ENCODE measurements at places on chromosomes 6 and 20.

- no peak for DNase-seq
Measured at GRCh38 chr6:38847497-38847896, 132.4 kb downstream of the DNAH8 start.

GRCh38 chr6:91415031-91415605 is 828.2 kb upstream of the MAP3K7 start:
- DNase-seq = no peak

DNA sequence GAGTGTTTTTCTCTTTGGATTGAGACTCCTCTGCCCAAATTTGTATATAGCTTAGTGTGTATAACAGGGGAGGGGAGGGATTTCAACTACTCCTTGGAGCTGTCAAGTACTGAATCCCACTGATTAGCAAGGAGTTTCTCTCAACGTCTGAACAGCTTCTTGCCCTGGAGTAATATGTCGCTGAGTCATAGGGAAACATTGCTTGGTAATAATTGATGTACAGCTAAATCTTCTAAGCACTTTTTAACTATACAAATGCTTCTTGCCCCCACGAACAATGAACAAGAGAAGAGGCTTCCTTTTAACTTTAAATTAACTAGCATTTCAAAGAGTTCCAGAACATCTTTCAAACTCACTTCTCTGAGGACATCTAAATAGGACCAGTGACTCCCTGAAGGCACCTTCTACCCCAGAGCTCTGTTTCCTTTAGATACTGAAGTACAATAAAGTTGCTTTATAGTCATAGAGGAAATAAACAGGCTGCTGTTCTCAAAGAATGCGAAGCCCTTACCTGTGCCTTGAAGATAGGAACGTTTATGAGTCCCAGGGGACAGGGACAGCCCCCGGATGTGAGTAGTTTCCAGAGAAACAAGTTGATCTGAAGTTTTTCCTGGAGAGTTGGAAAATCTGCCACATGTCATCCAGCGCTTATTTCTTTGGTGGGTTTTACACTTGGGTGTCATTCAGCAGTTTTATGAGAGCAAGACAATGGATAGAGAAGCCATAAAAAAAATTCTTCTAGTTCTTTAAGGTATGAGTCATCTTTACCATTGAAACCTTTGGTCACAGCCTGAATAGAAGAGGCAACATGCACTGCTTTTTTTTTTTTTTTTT is 462.5 kb upstream of the BTBD3 start:
- no peak for DNase-seq

- DNase-seq = no peak
Measured at GRCh38 chr6:191487-192312, 100.6 kb upstream of the DUSP22 start.

DNA sequence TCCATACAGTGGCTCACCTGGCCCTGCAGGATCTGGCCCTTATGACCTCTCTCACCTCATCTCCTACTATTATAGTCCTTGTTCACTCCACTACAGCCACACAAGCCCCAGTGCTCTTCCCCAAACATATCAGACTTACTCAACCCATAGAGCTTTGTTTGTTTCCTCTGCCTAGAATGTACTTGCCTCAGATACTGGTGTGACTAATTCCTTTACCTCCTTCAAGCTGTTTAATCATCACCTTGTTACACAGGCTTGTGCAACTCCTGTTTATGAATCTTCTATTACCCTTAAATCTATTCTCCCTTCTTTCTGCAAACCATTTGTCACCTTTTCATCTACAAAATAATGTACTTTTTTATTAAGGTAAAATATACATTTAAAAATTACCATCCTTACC is 3.2 kb downstream of the DEFB125 start:
- no peak for DNase-seq

DNA sequence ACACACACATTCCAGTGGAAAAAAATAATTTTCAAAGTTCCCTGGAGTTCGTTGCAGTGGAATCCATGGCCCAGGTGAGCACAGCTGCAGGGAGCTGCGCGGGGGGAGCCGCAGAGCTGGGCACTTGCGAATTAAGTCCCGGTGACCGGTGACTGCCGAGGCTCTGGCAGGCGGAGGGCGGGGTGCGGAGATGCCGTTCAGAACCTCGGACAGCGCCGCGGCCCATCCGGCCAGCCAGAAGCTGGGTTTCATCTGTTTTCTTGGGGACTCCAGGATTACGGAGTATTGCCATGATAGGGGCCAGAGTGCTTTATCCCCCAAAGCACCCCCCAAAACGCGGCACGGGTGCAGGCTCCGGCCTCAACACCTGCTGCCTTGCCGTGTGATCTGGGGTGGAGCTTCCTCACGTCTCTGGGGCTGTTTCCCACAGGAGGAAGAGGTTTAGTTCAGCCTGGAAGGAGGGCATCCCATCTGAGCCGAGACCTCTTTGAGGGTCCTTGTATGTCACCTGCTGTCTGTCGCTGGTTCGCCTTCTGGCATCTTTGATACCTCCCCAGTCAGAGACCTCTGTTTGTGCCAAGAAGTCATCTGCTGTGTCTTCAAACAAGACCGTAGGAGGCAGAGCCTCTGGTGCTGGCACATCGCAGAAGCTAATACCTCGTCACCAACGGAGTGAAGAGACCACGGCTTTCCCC is 99.4 kb downstream of the YTHDF1 start:
- no peak for DNase-seq

DNA sequence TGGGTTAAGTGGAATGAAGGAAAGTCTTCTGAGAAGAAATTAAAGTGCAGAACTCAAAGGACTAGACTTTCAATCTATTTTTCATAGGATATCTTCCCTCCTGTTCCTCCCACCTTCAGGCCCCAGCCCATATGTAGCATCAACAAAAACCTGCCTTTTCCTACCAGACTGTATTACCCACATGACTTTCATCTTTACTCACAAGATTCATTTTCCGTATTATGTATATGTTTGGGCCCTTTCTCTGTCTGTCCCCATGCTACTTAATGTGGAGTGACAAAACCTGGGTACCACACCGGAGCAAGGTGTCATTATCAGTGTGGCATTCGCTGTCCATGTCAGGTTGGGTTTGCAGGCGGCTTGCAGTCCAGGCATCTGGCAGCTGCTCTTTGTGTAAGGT is 18.8 kb upstream of the CNR1 start:
- no peak for DNase-seq

GRCh38 chr6:158642097-158642601 is 2.4 kb downstream of the DYNLT1 start:
- no peak for DNase-seq

- DNase-seq = no peak
Measured at GRCh38 chr6:40285535-40285934, 301.6 kb downstream of the LRFN2 start.

DNA sequence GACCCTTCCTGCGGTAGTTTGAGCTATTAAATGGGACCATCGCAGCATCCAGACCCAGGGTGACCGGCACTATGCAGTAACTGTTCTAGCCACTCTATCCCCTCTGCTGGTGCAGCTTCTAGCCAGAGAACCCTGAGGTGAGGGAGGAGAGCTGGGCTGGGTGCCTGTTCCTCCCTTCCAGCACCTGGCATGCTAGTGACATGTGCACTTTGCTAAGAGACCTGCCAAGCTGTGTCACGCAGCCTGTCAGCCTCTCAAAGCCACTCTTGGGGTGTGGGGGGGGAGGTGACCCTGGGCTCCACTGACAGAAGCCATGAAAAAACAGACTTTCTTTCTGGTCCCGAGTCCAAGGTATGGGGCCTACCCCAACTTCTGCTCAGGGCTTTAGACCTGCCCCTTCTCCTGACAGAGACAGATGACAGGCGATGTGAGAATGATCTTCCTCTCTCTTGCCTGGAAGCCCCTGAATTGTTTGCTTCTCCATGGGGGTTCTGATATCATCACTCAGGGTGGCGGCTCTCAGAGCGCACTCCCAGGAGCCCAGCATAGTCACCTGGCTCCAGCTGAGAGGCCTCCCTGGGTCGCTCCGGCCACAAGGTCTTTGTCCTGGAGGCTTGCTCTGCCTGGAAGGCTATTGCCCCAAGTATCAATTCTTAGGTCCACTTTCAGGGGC is 47.2 kb upstream of the MLN start:
- DNase-seq = no peak

DNA sequence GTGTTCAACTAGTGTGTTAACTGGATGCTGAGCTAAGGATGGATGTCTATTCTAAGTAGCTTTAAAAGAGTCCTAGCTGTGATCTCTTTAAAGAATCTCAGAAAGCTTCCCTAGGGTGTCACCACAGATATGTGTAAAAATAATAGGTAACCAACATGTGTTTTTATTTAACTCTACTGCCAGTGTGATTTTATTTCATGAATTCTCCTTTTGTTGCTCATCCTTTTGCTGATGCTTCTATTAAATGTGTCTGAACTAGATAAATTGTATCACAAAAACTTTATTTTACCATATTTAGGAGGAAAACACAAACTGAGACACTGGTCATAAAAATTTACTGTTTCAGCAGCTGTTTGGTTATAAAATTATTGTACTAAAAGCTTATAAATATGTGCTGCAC is 809.4 kb upstream of the CITED2 start:
- DNase-seq = no peak

- DNase-seq = no peak
Measured at GRCh38 chr6:105900125-105900937, 185.8 kb upstream of the PRDM1 start.

DNA sequence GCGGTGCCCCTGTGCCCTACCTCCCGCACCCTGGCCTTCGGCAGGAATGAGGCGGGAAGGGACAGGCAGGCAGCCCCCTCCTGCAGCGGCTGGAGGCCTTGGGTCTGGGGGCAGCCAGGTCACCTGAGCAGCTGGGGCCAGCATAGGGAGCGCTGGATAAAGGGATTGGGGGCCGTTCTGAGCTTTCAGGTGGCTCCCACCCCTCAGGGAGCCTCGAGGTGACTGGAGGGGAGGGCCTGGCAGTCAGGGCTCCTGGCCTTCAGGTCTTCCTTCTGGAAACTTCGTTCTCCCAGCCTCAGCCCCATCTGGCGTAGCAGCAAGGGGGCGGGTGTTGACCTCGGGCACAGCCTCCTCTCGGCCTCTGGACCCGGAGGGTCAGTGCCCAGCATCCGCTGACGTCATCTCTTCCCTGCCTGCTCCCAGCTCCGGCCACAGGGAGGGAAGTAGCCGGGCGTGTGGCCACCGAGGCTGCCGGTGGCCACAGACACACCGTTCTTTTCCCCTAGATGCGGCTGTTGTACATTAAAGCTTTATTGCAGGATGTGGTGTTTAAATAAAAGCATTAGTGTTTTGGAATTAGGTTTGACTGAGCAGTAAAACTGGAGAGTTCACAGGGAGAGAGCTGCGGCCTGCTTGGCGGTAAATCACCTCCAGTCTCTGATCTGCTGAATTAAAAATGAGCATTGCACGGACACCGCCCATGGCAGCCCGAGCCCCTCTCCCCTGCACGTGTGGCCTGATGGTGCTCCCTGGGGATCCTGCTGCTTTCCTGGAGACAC is 80.0 kb upstream of the GATA5 start:
- DNase-seq = no peak

- no peak for DNase-seq
Measured at GRCh38 chr6:68941345-68941744, 306.3 kb downstream of the ADGRB3 start.

DNA sequence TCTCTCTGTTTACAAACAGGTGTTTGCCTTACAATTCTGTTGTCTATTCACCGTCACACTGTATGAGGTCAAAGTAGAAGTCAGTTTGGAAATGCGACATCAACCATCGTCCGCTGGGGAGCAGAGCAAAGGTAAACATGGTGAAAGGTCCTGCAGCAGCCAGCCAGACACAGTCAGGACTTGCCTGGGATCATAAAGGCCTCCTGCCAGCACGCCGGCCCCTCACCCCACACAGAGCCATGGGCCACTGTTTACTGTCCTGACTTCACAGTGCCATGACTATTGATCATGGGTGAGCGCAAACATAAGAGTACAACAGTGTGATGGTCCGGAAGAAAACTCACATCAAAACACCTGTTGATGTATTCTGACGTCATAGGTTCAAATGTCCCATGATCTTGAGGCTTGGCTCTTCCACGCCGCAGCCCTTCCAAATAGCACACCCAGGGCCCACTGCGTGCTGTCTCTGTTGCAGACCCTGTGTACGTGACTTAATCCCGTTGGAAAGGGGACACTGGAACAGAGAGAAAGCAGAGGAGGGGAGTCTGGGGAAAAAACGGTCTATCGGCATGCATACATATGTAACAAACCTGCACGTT is 16.9 kb upstream of the PPP1R3G start:
- DNase-seq = no peak

DNA sequence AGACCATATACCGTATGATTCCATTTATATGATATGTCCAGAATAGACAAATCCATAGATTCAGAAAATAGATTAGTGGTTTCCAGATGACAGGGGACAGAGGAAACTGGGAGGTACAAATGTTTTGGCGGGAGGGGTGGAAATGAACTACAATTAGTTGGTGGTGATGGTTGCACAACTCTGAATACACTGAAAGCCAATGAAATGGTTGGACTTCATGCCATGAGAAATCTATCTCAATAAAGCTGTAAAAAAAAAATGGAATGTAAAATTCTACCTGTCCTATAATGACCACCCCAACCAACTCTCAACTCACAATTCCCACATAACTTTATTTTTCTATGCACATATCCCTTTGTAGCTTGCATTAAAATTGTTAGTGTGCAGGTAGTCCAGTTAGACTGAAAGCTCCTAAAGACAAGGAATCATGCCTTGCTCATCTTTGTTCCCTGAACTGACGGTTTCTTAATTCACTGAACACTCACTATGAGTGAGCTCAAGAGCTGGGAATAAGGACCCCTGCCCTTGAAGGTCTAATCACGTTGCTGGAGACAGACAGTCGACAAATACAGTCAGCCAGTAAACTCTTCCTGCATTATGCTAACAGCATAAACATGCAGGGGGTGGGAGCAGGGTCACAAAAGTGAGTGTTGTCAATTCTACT is 1.4 kb downstream of the DCDC2 start:
- DNase-seq = no peak

DNA sequence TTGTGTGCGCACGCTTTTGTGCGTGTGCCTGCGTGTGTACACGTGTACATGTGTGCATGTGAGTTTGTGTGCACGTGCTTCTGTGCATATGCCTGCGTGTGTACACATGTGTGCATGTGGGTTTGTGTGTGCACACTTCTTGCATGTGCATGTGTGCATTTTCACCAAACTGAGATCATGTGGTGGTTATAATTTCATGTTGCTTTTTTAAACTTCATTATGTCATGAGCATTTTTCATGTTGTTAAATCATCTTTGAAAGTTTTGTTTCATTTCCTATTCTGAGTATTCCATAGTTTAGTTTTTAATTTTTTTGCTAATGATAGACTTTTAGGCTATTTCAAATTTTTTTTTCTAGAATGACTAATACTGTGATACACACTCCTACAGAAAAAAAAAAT is 6.4 kb upstream of the CST3 start:
- DNase-seq = no peak

GRCh38 chr6:139926711-139927110 is 552.3 kb upstream of the CITED2 start:
- no peak for DNase-seq

GRCh38 chr20:44580581-44581268 is 1.7 kb upstream of the PKIG start:
- no peak for DNase-seq

DNA sequence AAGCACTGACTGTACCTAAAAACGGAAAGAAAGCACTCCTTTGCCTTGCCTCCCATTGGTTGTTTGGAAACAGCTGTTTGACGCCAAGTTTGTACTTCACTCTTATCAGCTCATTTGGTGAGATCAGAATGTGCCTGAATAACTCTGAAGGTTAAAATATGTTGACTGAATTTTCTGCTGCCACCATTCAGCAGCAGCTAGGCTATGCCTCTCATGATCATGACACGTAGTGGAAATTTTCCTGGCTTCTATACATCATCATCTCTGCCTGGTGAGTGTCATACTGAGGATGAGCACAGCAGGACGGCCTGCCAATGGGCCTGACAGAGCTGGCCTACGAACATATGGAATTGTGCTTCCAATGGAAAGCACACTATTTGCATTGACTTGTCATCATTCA is 704.9 kb upstream of the CITED2 start:
- DNase-seq = no peak
